ENCODE measurements at places on chromosomes 1 and 21. TPM values are rescaled to one million over a fixed set of nuclear protein-coding genes. Genes with fewer than 3 reads are reported as not detected.

Gene SHE
- 6.7 TPM for total RNA-seq

Gene PLCH2
- total RNA-seq = 24.2 TPM

Gene UBE2U
- total RNA-seq = not detected

Gene SSX2IP
- total RNA-seq = 80.3 TPM

Gene PGBD5
- total RNA-seq = 109 TPM

Gene IGSF21
- 79.2 TPM for total RNA-seq

Gene FMO5
- 4.1 TPM for total RNA-seq

Gene TMEM54
- total RNA-seq = 35.0 TPM

Gene FOXD3
- not detected for total RNA-seq

Gene ANKRD34A
- total RNA-seq = 21.7 TPM

Data from dorsolateral prefrontal cortex (tissue), 122 donors.